ENCODE measurements at places on chromosomes 12 and 14.

- no peak for DNase-seq
These were observed 5.0 kb downstream of the FANCM start for GRCh38 chr14:45140661-45141187.

DNA sequence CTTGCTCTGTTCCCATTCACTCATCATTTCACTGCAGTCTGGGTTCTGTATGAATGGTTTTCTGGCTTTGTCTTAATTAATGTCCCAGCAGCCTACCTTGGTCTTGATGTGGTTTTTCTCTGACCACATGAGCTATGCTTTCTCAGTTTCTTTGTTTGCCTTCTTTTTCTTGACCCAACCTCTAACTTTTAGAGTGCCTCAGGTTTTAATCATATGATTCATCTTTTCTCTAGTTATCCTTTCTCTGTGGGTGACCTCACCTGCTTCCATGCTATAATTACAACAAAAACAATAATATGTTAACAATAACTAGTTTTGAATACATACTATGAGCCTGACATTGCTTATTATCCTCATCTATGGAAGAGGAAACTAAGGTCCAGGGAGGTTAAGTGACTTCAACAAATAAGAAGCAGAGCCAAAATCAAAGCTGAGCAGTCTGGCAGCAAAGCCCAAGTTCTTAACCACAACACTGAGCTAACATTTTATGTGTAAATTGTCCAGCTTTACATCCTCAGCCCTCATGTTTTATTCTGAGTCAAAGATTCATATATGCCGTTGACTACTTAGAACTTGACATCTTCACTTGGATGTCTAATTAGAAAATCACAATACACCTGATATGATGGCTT is 4.7 kb upstream of the EPYC start:
- no peak for DNase-seq

DNA sequence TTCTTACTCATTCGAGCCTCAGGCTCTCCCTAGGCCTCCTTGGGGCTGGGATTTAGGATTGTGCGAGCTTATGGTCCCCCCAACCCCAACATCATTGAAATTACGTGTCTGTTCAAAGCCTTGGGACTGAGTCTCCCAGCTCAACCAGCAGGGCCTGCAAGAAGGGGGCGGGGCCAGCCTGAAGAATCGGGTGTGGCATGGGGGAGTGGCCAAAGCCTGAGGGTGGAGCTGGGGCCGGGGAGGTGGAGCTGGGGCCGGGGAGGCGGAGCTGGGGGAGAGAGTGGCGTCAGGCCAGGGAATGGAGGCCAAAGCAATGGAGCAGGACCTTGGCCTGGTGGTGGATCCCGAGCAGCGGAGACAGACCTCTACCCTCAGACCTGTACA is 24.3 kb upstream of the HSPB8 start:
- no peak for DNase-seq

DNA sequence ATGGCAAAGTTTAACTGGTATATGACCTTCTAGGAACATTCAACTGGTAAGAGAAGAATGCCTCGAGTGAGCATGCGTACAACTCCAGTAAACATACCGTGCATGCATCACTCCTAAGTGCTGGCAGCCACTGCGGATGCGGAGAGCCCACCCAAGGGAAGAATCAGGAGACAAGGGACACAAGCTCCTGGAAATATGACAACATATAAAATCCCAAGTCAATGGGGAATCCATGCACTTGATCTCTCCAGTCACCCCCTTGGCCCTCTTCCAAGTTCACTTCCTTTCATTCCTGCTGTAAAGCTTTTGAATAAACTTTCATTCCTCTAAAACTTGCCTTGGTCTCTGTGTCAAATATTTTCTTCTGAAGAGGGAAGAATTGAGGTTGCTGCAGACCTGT is 168.7 kb upstream of the TMCC3 start:
- DNase-seq, result no peak

GRCh38 chr14:23929136-23929535 is 24.4 kb upstream of the DHRS4 start:
- no peak for DNase-seq

DNA sequence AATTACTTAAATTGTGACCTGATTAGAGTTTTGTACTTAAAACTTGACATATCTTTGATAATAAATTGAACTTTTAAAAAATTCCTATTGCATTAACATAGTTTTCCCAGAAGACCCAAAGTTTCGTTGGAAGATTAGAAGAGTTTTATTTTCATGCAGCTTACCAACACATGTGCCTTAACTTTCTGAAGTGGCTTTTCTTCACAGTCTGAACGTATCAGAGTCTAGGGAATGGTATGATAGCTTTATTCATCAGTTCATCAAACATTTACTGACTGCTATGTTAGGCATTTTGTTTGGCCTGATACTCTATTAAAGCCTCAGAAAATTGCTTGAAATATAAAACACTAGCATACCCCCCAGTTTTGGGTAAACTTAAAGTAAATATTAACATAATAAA is 65.2 kb downstream of the MARK3 start:
- DNase-seq, result no peak

DNA sequence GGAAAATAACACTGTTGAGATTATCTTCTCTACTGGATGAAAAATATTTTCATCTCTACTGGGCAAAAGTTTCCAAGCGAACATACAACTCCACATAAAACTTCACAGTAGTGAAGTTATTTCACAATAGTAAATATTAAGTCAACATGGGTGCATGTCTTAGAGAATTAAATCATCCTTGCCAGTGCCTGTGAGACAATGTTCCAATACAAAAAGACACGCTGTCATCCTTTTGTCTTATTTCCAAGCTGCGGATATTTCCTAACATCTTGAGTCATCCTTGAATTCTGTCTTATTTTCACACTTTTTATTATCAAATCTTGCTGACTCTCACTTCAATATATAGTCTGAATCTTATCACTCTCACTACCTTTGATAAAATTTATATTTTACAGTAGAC is 142.9 kb upstream of the KITLG start:
- peak; percentile 59 for DNase-seq

- peak; percentile 24 for DNase-seq
These were observed 65.3 kb downstream of the IFT43 start for GRCh38 chr14:76050797-76051392.

DNA sequence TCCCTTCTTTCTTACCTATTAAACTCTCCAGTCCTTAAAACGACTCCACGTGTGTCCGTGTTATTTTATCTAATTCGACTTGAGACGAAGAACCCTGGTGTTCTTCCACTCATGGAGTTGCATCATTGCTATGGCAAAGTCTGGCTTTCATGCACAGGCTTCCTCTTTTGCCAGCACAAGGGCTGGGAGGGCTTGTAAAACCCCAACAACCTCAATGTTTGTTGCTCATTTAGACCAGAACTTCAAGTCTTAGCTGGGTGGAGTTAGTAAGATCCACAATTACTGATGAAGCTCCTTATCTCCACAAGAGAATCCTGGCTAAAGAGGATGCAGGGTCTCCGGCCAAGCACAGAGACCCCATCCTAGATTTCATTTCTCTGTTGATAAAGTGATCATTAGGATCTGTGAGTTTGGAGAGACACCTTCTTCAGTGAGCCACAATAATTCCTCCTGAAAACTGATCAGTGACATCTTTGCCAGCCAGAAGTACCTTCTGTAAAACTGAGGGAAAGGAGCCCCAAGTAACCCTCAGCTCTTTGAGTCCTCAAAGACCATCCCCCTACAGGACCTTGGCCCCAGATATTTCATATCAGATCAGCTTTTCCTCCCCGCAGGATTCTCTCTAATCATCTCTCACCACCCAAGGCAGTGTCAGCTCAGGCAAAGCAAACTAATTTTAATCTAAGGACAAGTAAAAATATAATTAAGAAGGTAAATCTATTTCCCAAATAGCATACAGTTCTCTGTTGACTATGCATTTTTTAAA is 514.6 kb downstream of the FUT8 start:
- DNase-seq, result no peak

GRCh38 chr14:90602088-90602687 is 205.4 kb downstream of the CALM1 start:
- no peak for DNase-seq

DNA sequence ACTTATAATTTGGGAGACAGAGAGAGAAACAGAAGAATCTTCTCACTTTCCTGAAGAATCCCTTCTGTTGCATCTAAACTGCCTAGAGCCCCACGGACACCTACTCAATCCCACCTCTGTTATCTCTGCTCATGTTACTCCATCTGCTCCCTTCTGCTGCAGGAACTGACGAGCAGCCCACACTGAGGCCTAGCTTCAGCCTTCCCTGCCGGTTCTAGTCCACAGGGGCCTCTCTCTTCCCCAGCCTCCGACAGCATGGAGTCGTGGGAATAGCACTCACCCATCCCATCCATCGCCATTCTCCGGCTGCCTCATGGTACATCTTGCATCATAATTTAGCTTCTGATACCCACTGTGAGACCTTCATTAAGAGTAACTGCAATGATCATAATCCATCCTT is 4.0 kb downstream of the RAB15 start:
- no peak for DNase-seq

DNA sequence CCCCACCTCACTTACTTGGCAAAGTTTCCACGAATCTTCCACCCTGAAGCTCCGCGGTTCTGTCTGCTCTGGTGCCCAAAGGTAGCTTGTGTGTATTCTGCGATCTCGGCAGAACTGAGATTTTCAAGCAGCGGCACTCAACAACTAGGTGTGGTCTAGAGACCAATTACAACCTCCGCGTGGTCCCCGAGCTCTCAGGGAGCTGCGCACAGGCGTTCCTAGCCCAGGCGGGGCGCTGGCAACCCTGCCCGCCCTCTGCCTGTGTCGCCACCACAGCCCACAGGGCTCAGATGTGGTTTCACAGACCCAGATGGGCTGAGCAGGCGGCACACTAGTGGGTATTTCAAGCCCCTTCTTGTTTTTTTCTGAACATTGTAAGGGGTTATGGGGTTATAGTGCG is 1.5 kb upstream of the DIABLO start:
- no peak for DNase-seq

GRCh38 chr14:105746124-105746514 is 219.7 kb downstream of the TMEM121 start:
- no peak for DNase-seq

DNA sequence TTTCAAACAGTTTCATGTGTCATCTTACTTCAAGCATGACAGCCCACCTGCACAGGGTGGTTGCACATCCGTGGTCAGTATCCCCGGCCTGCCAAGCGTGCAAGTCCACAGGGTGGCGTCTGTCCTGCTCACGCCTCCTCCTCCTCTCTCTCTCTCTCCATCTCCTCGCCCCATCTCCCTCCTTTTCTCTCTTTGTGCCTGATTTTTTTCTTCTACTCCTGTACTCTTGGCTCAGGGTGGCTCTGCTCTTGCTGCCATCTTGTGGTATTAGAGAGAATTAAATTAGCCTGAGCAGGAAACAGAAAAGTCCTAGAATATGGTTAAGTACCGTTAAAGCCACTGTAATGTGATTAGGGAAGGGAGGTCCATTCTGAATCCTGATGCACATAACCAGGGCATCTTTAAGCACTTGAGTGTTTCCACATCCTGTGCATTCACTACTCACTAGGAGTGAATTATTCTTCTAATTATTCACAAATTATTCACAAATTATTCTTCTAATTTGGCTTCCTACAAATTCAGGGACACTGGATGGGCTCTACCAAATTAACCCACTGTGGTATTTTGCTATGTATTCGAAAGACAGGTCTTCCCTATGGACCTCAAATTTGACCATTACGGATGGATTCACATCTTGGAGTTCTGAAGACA is 25.5 kb upstream of the DTX1 start:
- DNase-seq, result peak; percentile 35
